KBM-7 (cell line): ENCODE measurements at places on chromosomes 7 and 10.

GRCh38 chr7:148733496-148733895 is 34.8 kb downstream of the CUL1 start:
- DNase-seq, result no peak

- peak; percentile 28 for DNase-seq
Measured at GRCh38 chr10:34121781-34122622, 693.1 kb downstream of the PARD3 start.

DNA sequence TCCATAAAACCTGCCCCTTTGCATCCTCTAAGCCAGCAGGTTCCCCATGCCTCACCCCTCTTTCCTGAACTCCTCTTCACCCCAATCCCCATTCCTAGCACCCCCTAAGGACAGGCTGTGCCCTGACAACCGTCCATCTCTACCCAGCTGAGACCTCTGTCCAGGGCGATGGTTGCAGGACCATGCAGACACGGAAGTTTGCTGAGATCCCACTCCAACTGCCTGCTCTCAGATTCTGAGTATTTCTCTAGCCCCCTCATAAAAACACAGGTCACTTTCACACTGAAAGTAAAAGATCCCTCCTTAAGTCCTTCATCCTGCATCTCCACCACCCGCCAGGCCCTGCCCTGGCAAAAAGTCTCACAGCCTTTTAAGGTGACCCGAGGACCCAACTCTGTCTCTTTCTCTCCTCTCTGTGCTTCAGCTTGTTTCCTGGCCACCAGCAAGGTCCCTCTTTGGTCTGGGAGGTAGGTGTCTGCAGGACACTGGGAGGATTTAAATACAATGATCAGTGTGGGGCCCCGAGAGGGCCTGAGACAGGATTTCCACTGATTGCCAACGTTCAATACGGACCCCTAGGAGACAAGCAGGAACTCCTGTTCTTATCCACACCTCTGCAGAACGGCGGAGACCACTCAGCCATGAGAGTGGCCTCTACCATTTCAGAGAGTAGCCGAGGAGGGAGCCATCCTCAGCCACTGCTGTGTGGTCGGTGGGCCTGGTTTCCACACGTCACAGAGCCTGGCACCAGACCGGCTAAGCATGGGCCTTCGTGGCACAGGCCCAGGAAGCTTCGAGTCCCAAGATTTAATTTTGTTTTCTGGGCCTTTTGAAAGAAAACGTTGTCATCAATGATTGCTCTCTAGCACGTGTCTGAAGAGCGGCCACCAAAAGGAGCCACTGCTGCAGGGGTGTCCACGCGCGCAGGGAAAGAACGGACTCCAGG is 27.9 kb downstream of the CALML3 start:
- DNase-seq, result no peak

DNA sequence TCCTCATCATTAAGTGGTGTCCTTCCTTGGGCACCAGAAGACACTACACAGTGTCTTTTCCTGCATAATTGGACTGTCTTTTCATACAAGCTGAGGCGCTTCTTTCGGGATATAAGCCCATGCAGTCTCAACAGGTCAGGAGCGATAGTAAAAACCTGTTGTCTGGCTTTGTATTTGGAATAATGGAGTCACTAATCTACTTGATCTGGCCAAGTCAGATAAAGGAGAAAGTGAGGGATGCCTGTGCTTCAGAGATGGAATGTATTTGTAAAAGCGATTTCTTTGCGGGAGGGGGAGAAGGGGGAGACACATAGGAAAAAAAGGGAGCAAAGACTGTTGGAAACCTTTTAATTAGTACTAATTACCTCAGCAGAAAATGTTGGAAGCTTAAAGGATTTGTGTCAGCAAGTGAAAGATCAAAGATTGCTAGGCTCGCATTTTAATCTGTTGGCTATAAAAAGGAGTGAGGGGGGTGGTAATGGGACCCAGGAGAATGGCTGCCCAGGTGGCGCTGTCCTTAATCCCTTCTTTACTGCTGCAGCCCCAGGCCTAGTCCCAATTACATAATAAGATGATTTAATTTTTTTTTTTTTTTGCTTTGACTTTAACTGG is 581.4 kb downstream of the LRMDA start:
- no peak for DNase-seq

DNA sequence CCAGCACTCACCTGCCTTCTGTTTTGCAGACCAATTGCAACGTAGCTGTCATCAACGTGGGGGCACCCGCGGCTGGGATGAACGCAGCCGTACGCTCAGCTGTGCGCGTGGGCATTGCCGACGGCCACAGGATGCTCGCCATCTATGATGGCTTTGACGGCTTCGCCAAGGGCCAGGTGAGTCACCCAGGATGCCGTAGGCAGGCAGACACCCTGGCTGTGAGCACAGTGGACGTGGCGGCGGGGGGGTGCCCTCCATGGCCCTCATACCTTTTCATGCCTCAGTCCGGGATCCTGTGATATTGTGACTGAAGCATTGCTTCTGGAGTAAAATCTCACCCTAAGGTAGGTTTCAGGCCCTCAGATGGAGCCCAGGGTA is 46.0 kb downstream of the PFKP start:
- DNase-seq, result no peak

DNA sequence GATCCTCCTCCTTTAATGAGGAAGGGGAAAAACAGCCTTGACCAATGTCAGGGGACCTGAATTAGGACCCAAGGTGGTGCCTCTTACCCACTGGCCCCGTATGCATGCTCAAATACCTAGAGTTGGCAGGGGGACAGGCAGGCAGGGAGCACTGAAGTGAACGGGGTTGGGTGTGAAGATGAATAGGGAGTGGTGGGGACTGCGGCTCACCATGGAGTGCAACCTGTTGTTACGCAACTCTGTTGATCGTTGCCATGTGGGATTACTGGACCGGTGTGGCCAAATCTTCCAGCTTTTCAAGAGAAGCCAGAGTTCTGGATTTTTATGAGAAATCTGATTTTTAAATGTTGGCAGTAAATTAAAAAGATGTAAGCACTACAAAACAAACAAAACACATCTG is 48.1 kb downstream of the TLL2 start:
- DNase-seq, result no peak

DNA sequence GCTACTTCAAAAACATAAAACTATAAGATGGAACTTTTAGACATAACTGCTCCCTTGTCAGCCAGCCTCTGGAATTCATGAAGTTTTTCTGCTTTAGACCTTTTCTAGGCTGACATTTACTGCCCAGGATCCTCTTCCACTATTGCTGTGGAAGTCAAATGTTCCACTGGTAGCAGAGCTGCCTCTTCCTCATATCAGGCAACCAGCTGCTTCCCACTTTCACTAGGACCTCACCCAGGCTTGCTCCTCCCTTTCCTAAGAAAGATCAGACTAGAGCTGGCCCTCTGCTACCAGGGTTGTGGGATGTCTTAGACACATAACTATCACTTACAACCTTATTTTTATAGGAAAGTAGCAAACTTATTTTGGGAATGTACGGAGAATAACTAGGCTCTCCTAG is 121.5 kb downstream of the CTTNBP2 start:
- DNase-seq, result peak; percentile 18

DNA sequence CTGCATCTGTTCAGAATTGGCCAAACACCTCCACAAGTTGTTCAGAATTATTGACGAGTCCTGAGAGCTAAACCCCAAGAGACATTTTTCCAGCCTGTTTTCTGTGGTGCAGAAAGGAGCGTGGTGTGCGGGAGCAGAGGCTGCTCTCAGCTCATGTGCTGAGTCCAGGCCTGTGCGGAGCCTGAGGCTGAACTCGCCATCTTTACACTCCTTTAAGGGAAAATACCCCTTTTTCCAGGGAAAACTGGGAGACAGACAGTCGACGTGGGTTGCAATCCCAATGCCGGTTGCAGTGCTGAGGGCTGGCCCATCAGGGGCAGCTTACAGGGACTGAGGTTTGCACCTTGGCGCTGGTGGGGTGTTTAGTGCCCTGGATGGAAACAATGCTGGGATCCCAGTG is 112.2 kb downstream of the ADARB2 start:
- no peak for DNase-seq

DNA sequence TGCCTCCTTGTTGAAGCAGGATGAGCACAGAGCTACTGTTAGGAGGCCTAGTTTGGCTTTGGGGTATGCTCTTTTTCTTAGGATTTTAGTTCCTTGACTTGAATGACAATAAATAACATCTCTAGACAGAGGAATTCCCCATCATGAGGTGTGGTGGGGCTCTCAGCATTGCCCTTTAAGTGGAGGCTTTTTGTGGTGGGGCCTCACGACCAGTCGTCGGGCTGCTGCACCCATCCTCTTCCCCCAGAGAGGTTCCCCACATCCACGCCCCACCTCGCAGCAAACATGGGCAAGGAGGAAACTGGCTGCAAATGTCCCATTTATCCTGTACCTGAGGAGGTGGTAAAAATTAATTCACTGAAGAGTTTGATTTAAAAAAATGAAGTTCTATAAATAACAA is 36.1 kb upstream of the TARP start:
- DNase-seq, result no peak

- DNase-seq, result no peak
Measured at GRCh38 chr10:132867801-132868644, 74.3 kb downstream of the CFAP46 start.

GRCh38 chr7:71612911-71613310 is 481.0 kb downstream of the GALNT17 start:
- no peak for DNase-seq

DNA sequence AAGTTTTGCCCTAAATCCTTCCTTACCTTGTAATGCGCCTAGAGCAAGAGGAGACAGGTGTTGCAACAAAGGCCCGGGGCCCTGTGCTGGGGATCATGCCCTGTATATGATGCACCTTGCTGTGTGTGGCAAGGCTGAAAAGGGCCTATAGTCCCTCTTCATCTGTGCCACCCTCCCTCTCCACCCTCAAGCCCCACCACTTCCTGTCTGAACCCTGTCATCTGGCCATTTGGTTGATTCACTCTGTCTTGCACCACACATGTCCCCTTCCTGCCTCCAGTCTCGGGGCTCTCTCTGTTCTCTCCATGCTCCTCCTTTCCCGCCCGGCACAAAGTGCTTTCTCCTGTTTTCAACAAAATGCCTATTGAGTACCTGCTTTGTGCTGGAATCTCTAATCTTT is 11.5 kb upstream of the MALSU1 start:
- DNase-seq, result no peak

DNA sequence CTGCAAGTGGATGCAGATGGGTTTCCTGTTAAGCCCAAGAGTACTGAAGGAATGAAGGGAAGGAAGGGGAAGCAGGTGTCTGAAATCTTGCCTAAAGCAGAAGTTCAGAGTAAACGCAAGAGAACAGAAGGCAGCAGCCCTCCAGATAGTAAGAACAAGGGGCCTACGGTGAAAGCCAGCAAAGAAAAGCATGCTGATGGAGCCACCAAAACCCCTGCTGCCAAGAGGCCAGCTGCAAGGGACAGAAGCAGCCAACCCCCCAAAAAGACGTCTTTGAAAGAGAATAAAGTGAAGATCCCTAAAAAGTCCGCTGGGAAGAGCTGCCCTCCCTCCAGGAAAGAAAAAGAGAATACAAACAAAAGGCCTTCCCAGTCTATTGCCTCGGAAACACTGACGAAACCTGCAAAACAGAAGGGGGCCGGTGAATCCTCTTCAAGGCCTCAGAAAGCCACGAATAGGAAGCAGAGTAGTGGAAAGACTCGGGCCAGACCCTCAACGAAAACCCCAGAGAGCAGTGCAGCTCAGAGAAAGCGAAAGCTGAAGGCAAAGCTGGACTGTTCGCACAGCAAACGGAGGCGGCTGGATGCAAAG is 152.5 kb downstream of the LCOR start:
- DNase-seq, result peak; percentile 79

GRCh38 chr10:75466886-75467285 is 35.5 kb downstream of the LRMDA start:
- DNase-seq, result no peak

- no peak for DNase-seq
Measured at GRCh38 chr10:75876710-75877109, 445.3 kb downstream of the LRMDA start.

DNA sequence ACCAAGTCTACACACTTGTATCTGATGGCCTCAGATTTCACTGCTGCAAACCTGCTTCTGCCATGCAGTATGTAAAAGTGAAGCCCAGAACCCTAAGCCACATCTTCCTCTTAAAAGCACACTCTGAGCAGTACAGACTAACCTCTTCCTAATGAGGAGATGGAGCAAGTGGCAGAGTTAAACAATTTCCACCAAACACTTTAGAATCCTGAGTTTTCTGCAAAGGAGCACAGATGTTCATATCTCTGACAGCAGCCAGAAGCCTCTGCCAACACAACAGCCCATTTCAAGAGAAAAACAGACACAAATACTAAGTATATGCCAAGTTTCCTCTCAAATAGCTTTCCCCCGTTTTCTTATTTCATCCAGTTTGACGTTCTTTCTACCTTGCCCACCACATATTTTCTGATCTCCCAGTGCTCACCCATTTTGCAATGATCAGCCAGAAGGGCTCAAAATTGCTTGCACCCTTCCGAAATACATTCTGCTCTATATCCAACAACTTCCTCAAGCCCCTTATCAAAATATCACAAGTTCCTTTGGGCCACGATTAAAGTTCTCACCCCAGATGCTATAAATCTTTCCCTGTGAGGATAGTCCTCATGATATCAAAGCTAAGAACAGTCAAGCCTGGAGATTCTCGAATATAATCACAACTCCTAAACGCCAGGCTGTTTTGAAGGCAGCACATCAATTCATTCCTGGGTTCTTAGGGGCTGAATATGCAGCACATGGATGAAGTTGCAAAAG is 27.5 kb downstream of the ELMO1 start:
- no peak for DNase-seq

DNA sequence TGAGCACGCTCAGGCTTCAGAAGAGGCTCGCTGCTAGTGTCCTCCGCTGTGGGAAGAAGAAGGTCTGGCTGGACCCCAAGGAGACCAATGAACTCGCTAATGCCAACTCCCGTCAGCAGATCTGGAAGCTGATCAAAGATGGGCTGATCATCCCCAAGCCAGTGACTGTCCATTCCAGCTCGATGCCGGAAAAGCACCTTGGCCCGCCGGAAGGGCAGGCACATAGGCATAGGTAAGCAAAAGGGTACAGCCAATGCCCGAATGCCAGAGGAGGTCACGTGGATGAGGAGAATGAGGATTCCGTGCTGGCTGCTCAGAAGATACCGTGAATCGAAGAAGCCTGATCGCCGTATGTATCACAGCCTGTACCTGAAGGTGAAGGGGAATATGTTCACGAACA is 5.7 kb upstream of the PPP2R2D start:
- DNase-seq, result no peak

GRCh38 chr7:19333706-19334105 is 188.5 kb upstream of the FERD3L start:
- DNase-seq, result no peak

DNA sequence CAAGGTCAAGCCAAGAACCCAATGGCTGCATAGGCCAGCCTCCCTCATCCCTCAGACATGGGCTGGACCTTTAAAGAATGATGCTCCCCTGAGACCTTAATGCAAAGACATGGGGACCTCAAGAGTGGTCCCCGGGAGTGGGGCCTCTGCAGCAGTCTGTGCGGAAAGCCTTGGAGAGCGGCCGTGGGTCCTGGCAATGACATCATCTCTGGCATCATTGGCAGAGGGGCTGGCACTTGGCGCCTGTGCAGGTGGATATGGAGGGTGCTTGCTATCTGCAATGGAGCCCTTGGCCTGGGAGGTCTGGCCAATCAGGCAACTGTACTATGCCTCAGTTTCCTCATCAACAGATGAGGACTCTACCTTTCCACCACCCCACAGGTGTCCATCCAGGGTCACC is 365.5 kb upstream of the MKI67 start:
- DNase-seq, result no peak

GRCh38 chr7:81447351-81447952 is 322.4 kb downstream of the HGF start:
- peak; percentile 12 for DNase-seq

GRCh38 chr7:138797715-138798320 is at the start of the genes ATP6V0A4 and TMEM213:
TSS of gene ATP6V0A4 (minus strand) at chr7:138798196. CDS start at chr7:138771247, 26,949 bp downstream.
TSS of gene TMEM213 (plus strand) at chr7:138797994. CDS start at chr7:138798105, 111 bp downstream.
- no peak for DNase-seq
